Activated naive CD4-positive, alpha-beta T cell (primary cell): ENCODE measurements at places on chromosomes 11 and 22.

- no peak for DNase-seq
These were observed 182.6 kb downstream of the ST3GAL4 start for GRCh38 chr11:126538071-126538470.

GRCh38 chr11:27619039-27619574 is 81.1 kb downstream of the BDNF start:
- DNase-seq = no peak

- DNase-seq = no peak
These were observed 28.9 kb downstream of the AP1B1 start for GRCh38 chr22:29359469-29359868.

GRCh38 chr11:94635072-94635471 is 67.9 kb downstream of the PIWIL4 start:
- DNase-seq = no peak

DNA sequence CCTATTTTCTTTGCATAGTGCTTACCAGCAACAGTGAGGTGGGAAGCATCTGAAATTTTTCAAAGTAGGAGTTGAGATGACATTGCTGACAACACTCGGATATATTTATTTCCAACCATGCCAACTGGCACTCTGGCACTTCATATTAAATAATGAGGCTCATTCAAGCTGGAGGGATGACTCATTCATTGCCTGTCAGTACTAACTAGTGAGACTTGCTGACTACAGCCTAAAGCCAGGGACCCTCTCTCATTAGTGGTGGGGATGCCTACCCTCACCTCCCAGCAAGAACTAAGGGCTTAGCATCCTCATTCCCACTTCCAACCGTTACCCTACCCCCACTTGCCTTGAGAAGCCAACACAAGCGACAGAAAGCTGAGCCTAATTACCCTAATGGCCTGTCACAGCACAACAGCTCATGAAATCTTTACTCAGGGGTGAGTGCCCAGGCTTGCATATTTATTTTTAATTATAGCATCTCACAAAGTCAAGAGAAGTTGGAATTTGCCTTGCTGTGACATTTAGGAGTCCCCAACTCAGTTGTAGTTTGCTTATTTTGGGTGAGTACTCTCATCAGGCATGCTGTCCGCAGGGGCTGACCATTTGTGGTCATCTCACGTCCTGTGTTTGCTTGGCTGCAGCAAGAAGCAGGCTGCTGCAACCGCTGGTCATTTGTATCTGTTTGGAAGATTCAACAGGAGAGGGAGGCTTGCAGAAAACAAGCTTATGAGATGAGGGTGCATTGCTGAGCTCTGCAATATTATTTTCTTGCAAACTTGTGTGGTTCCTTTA is 181.6 kb upstream of the POU2AF2 start:
- DNase-seq = no peak

DNA sequence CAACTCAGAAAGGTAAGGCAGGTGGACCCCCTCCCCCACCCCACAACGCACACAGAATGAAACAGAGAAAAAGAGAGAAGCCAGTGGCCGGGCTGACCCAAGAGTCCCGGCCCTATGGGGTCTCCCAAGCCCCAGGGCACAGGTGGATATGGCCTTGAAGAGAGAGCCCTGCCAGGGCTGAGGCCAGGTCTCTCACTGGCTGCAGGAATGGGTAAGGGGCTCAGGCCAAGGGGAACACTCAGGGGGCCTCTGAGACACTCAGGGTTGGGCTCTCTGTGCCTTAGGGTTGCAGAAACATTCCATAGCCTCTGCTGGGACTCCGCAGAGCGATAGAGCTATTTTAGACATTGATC is 98.0 kb downstream of the PDE2A start:
- DNase-seq = no peak

DNA sequence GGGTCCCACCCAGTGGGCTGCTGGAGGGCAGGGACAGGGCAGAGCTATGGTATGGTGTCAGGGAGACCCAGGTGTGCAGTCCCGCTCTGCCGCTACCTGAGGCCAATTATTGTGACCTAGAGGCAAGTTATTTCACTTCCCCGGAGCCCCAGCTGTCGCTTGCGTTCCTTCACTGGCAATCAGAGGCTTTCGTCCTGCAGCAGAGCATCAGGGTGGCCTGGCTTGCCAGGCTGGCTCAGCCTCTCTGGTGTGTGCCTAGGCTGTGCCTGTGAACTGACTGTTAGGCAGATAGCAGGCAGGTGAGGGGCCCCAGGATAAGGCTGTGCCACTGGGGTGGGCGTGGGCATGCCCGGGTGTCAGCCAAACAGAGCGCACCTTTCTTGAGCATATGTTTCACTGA is 31.4 kb downstream of the GLB1L2 start:
- DNase-seq = no peak

DNA sequence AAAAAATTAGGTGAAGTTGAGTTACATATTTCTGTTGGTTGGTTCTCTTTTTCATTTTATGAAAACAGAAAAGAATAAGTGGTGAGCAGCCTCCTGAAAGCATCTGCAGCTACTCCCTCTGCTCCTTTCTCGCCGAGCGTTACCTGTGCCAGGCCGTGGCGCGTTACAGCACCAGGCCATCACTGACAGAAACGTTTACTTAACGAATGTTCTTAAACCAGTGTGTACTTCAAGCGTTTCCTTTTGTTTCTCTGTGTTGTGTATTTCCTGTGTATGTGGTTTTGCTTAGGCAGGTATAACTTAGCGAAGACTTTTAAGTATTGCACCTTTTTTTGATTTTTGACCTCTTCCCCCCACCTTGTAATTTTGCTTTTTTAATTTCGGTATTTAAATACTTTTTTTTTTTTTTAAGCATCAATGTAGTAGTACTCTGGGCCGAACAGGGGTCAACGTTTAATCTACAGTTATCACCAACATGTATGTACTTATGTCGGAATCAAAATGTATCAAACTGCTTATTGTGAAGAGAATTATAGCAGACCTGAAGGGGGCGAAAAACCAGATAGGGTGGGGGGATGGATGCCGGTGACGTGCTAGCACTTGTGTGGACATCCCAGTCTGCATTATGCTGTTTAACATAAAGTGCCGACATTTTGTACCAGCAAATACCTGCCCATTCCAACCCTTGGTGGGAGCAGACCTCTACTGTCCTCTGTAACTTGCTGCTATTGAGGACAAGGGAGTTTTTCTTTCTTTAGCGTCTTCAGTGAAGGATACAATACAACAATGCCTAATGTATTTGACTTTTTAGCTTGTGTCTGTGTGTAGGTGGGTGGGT is 21.6 kb upstream of the ADSL start:
- peak; percentile 47 for DNase-seq

DNA sequence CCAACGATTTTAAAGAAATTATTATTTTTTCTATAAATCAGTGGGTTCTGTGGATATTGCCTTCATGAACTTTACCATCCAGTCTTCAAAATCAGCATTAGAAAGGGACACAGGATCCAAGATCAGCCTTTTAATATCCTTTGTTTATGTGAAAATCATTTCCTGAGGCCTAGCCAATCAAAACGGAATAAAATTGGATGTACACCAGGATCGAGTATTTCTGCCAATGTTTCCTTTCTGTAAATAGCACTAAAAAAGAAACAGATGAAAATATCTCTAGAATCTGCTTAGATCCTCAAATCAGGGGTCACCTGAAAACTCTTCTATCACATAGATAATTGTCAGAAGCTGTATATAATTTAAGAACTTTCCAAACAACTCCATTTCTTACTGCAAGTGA is 1598.5 kb downstream of the LRRC4C start:
- DNase-seq = no peak

GRCh38 chr11:68682531-68682961 is 1.8 kb upstream of the GAL start:
- DNase-seq = no peak

- DNase-seq = no peak
These were observed 23.3 kb upstream of the DNAL4 start for GRCh38 chr22:38817196-38817595.

- no peak for DNase-seq
These were observed 49.2 kb downstream of the STK33 start for GRCh38 chr11:8544807-8545206.

DNA sequence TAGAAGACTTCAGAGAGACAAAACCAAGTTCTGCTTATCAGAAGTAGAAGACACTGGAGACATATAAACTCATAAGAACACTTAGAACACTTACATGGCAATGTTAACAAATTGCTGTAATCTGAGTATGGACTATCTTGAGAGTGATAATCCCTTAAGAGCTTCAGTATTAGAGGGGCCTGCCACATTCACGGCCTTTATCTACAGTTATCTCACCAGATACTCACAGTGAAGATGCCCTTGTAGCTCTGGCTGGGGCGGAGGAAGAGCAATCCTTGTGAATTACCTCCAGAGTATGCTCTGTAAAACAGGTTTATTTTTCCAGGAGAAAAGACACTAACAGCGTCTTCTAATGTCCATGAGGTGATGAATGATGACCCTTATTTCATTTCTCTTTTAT is 762.8 kb downstream of the FAM181B start:
- DNase-seq = no peak

DNA sequence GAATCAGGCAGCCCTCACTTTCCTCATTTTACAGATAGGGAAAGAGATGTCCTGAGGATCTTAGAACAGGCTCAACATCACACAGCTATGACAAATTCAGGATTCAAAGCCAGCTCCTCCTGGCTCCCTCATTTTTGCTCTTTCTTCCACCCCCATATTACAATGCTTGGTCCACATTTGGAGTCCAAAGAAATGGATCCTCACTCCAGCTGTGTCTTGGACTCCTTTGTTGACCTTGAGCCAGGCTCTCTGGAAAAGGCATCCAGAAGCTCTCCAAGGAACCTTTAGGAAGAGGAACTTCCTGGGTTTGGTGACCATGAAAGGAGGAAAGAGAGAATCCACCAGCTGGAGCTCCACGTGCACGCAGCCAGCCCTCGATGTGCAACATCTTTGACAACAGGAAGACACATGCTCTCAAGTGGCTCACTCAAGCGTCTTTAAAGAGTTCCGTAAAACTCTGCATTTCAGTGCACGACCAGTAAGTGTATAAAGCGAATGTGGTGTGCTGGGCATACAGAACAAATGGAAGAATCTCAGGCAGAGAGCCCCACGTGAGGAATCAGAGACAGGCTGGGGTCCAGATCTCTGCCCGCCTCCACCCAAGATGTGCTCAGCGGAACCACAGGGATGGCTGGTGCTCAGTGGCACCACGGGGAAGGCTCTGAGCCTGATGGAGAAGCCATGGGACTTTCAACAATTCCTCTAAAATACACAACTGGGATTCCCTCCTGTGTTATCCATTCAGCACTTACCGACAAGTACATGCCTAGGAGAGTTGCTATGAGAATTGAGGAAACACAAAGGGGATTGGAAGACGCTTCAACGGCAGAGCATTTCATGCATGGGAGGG is 48.4 kb downstream of the ISX start:
- no peak for DNase-seq

- no peak for DNase-seq
These were observed 13.7 kb downstream of the CYP2D6 start for GRCh38 chr22:42116848-42117424.

DNA sequence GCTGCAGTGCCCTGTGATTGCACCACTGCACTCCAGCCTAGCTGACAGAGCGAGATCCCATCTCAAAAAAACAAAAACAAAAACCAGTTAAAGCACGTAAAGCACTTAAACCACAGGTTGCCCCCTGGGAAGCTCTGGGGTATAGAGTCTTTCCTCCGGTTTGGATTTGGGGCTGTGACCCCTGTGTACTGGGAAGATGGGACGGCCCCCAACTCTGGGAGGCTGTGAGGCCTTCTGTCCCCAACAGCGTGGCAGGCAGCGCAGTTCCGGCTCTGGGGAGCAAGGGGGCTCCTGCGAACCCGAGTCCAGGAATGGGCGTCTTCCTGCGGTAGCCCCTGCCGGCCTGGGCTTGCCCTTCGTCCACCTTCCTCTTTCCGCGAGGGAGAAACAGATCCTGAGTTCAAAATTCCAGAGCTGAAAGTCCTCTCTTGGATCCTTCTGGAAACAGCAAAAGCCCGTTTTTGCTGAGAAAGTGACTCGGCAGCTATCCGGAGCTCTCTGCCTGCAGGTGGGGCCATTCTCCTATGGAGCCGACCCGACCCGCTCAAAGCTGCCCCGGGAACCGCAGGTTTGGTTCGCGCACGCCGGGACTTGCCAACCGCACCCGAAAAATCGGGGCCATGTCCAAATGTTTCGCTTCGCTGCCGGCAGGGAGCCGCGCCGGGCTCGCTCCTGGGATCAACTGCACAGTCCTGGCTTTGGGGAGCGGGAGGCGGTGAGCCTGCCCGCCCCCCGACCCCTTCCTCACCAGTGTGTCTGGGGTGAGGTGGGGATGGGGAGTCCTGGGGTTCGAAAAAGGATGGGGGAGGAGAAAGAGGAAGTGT is 36.3 kb upstream of the POLA2 start:
- DNase-seq = no peak

DNA sequence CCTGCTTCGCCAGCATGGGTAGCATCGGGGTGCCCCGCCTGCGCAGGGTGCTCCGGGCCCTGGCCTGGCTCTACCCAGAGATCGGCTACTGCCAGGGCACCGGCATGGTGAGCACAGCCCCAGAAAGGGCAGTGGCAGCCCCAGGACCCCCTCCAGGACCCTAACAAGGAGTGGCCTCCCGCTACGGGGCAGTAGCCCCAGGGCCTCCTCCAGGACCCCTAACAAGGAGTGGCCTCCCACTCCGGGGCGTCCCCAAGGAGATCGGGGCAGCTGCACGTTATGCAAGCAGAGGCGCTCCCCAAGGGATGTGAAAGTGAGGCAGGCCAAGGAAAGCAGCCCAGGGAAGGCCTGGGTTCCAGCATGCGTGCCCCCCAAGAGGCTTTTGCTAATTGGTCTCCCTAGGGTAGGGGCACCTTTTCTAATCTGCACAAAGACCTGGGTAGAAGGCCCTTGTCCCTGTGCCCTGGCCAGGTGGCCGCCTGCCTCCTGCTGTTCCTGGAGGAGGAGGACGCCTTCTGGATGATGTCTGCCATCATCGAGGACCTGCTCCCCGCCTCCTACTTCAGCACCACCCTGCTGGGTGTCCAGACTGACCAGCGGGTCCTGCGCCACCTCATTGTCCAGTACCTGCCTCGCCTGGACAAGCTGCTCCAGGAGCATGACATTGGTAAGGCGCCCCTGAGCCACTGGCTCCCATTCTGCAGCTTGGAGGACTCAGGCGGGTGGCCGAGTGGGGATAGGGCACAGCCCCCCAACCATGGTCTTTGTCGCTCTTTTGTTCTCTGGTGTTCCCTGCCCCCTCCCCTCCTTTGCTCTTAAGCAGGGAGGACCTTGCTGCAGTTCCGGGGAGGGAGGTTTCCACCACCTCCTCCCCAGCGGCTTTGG is 35.0 kb downstream of the SGSM3 start:
- no peak for DNase-seq

GRCh38 chr22:18057568-18058209 is 20.1 kb upstream of the PEX26 start:
- no peak for DNase-seq

GRCh38 chr22:49328630-49329405 is 498.9 kb downstream of the BRD1 start:
- no peak for DNase-seq

DNA sequence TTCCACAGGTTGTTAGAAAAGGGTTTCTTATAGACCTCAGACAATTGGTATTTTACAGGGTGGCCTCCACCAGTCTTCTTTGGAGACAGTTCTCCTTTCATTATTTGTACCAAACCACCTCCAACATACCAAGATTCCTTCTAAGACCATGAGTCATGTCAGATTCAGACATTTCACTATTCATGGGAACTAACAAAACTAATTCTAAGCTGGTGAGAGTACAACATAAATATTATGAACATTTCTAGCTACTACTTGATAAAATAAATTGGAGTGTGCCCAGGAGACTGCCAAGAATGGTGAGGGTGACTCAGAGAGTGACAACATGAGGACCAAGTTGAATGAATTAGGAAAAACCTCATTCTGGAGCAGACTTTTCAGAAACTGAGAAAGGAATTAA is 494.6 kb upstream of the LRRC4C start:
- no peak for DNase-seq

GRCh38 chr11:31865606-31866300 is 54.6 kb upstream of the PAX6 start:
- no peak for DNase-seq

- no peak for DNase-seq
These were observed 39.7 kb downstream of the ME3 start for GRCh38 chr11:86632499-86633269.
